NCI-H1930 (cell line): ENCODE measurements at places on chromosomes 2 and 18.
A peak's percentile ranks its signal among the peaks of the same experiment; 100 is the strongest.

GRCh38 chr2:33372940-33373553, 103.4 kb upstream of the RASGRP3 start:
- DNase-seq, result peak; percentile 58

- DNase-seq, result no peak
Observed at GRCh38 chr2:72548081-72548764, 277.6 kb downstream of the EXOC6B start.

DNA sequence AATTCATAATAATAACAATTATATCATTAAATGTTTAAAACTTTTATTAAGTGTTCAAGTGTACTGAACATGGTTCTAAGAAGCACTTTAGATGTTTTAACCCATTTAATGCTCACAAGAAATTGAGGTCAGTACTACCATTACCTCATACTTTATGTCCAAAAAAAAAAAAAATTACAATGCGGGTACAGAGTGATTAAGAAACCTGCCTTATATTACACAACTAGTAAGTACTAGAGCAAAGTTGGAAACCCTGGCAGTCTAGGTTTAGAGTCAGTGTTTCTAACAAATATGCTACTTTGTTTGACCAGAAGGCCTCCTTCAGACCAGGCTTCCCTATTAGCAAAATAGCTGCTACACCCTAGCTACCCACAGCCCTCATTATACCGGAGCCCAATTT, 28.5 kb downstream of the PLEKHM3 start:
- DNase-seq, result no peak

DNA sequence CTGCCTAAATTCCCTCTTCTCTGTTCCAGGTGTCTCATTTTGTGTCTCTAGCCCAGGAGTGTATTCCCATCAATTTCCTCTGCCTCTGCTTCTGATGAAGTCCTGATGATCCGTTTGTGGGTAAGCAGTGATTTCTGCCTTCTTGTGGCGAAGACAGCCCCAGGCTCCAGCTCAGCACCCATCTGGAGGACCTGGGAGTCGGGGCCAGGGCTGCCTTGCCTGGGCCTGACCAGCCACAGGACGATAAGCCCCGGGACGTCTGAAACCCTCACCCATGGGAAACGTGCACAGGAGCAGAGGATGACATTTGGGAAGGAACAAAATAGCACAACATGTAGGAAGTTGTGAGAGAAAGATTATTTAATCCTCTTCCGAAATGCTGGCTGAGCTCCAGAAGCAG, 206.9 kb downstream of the FBXO15 start:
- DNase-seq, result no peak

DNA sequence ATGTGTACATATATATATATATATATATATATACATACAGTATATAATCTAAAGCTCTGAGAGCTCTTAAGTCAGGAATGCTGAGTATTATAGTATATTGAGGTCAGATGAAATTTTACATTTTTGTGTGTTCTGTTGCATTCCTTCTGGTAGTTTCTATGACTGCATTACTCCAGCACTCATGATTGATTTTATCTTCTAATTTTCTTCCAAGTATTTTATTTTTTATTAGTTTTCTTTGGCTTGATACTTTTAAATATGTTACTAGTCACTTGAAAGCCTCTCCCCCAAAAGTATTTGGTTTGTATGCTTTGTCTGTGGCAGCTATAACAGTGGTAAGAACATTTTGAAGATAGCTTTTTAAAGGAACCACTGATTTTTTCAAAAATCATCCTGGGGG, 25.0 kb downstream of the METTL21A start:
- DNase-seq, result no peak

DNA sequence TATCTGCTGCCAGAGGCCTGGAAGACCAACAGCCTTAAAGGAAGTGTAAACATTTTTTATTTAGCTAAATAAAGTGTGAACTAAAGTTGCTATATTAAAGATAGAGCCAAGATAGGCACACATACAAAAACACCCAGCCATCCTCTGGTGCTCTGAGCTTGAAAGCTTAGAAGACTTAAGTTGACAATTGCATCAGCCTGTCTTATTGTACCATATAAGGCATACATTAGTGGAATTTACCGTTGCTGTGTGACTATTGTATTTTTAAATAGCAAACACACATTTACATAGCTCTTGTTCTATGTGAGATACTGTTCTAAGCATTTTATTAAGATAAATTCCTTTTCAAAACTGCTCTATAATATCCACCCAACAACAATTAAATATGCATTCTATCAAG, 736.6 kb upstream of the ZEB2 start:
- no peak for DNase-seq

DNA sequence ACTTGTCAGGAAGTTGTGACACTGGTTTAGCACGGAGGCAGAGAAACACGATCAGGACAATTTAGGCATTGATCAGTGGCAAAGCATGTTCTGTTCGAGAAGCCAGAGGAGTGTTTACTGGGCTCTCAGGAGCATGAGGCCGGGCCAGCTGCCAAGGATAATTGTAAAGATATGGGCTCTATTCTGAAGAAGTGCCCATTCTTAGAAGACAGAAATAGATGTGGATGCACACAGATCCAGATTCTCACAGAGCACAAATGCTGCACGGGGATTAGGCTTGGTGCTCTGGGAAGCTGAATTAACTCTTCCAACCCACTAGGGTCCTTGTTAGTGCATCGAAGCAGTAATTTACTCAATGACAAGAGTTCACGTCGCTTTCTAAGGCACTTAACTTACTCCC, 16.2 kb downstream of the AFF3 start:
- DNase-seq, result no peak

DNA sequence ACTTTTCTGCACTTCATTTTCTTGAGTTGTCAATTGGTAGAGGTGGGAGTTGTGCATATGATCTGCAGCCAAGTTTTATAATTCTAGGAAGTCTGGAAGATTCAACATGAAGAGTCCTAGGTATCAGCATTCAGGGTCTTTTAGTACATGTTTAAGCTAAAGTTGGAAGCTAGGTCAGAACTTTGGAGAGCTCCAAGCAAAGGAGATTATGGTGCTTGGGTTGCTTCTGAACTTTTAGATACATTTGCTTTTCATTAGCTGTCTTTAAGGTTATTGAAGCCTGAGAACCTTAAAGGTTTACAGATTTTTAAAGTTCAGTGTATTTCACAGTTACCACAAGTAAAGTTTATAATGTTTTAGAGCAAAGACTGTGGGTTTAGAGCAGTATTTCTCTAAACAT, 85.5 kb downstream of the EPC2 start:
- no peak for DNase-seq

- no peak for DNase-seq
Observed at GRCh38 chr2:187956906-187957534, 334.7 kb upstream of the GULP1 start.
